Gastroesophageal sphincter (tissue), 4 donors: ENCODE measurements at places on chromosomes 6 and 20. TPM values are rescaled to one million over a fixed set of nuclear protein-coding genes. Genes with fewer than 3 reads are reported as not detected.

GRCh38 chr6:156597095-156597494, 180.1 kb upstream of the ARID1B start:
- ATAC-seq: no peak

DNA sequence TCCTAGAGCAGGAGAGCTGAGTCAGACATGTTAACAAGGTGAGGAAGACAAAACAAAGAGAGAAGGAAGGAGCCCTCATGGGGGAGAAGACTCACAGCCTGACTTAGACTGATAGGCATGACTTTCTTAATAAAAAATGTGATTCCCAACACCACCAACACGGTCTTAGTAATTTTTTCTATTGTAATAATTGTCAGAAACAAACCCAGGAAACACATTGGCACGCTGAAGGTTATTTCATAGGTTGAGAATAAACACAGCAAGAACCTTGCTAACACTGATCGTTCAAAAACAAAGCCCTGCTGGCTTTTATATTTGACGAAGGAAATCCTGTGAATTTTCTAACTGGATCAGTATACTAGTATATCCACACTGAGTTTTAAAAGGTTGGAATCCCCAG, 286.8 kb downstream of the HACE1 start:
- ATAC-seq: no peak

DNA sequence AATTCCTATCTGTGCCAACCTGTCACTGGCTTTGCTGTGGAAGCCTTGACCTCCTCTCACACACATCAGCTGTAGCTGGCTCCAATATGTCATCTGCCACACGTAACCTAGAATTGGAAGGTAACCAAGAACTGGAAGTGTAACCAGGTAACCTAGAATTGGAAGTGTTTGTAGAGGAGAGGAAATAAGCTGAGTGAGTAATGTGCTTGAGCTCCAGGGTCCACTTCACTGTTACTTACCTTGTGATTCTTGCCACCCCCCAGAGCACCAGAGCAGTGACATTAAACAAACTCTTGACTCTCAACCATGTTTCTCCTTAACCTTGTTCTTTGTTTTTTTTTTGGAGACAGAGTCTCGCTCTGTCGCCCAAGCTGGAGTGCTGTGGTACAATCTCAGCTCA, 350.5 kb downstream of the NRN1 start:
- no peak for ATAC-seq

DNA sequence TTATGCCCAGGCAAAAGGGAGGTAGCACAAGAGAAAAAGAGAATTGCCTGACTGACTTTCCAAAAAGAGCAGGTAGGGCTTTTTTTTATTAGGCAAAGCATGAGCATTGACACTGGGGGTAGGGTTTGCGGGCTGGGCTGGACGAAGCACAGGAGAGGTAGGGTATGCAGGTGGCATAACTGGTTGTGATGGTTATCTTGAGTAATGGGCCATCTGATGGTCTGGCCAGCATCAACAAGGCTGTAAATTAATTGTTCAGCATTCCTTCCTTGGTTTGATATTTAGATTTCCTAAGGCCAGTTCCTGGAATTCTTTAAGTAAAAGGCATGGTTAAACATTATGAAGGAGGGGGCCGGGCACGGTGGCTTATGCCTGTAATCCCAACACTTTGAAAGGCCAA, 13.9 kb upstream of the BFSP1 start:
- ATAC-seq: no peak

The TNFRSF6B gene
- total RNA-seq: 19.9 TPM

The PDYN gene
- not detected for total RNA-seq
